ENCODE measurements at places on chromosomes 5 and 9.

DNA sequence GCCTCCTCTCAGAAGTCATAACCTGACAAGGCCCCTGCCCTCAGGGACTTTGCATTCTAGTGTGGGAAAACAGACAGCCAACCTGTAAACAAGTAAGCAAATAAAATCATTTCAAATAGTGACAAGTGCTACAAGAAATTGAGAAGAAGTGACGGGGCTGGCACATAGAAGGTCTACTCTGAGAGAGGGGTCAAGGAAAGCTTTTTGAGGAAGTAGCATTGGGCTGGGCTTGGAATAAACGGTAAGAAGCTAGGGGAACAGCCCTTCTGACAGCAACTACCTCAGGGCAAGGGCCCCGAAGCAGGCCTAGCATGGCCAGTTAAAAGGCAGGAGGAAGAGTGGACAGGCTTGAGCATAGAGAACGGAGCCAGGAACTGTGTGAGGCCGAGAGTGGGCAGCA lies 4.8 kb upstream of the SLC2A8 start:
- DNase-seq = no peak

- DNase-seq = no peak
Measured at GRCh38 chr5:14017904-14018303, 73.4 kb upstream of the DNAH5 start.

DNA sequence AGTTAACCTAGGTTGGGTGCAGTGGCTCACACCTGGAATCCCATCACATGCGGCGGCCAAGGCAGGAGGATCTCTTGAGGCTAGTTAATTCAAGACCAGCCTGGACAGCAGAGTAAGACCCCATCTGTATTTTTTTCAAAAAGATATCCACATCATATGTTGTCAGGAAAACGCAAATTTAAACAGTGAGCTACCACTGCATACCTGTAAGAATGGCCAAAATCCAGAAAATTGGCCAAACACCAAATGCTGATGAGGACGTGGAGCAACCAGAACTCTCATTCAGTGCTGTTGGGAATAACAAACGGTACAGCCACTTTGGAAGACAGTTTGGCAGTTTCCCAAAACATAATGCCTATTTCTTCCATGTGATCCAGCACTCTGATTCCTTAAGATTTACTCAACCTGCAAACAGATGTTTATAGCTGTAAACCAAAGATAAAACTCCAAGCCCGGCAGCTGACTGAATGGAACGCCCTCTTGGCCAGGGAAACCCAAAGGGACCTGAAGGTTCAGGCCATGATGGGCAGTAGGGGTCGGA lies 12.4 kb downstream of the CEL start:
- DNase-seq = no peak

- no peak for DNase-seq
Measured at GRCh38 chr9:135587658-135588057, 26.1 kb downstream of the PAEP start.

DNA sequence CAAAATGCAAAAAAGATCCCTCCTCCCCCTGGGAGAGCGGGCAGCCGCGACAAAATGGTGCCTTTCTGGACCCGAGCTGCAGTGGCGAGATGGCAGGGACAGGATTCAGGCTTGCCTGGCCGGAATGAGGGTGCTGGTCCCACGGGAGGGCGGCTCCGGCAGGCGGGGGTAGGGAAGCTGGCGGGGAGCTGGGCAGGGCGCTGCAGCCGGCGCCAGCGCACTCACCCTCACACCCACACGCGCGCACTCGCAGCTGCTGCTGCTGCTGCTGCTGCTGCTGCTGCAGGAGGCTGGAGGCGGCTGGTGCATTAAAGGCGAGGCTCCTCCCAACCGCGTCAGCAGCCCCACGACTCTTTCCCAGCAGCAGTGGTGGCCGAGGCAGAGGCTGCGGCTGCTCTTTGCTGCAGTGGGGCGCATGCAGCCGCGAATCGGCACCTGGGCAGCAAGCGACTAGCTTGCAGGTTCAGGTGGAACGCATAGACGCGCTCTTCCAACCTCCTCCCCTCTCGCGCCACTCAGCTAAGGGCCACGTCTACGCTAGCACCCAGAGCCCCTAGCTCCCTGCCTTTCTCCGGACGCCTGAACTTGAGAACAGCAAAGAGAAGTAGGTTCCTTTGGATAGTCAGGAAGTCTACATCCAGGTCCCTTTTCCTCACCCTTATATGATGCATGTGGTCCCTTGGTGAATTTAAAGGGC lies at the start of gene PPP2R2B:
PPP2R2B (minus strand) TSS at position 282 of the 697 bp plus-strand sequence.
- DNase-seq = peak; percentile 8

DNA sequence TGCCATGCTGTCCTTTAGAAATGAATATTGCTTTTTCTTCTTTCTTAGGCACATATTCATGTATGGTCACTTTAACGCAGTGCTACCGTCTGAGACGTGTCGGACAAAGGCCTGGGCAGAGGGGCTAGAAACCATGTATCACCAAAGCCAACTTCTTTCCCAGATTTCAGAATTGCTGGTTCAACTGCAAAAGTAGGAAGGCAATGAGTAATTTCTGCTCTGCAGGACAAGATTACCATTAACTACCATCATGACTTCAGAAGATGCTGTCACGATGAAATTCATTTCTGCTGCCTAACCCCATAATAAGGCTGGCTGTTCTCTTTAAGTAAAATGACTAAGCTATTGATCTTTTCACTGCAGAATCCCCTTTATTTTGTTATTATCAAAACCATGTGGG lies 306.7 kb downstream of the PDE4D start:
- DNase-seq = no peak

GRCh38 chr5:159864885-159865691 lies 51.2 kb upstream of the ADRA1B start:
- no peak for DNase-seq

DNA sequence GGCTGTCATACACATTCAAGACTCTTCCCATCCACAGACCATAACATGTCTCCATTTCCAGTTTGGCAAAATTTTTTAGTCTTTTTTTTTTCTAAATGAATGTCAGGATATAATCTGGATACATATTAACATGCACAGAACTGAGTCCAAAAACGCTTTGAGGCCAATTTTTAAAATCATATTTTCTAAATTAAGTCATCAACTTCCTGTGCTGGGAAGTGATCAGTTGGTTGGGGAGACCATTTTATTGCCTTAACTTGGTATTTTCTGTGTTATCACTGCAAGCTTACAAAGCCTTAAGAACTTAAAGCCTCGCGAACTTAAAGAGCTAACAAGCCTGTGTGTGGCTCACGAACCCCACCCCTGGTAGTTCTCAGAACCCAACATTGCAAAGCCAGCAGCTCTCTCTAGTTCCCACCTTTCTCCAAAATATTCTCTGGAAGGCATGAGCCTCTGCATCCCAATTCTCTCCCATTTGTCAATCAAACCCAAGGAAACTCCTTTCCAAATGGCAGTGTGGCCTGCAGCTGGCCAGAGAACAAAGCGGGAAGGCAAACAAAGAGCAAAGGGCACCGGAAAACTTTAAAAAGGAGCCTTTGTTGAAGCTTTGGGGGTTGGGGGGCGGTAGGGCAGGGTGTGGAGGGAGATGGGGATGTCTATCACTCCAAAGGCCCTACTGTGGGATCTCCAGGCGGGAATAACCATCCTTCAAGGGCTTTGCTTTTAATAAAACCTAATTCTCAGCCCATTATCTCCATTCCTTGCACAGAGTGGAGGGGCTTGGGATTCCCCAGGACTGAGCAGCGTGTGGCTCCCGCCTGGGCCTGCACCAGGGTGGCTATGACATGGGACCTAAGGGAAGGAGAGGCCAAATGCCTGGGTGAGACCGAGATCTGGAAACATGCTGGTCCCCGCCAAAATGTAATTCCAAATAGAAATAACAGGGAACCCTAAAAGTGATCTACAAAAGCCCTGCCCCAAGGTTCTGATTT lies 65.0 kb downstream of the ROR2 start:
- DNase-seq = no peak

DNA sequence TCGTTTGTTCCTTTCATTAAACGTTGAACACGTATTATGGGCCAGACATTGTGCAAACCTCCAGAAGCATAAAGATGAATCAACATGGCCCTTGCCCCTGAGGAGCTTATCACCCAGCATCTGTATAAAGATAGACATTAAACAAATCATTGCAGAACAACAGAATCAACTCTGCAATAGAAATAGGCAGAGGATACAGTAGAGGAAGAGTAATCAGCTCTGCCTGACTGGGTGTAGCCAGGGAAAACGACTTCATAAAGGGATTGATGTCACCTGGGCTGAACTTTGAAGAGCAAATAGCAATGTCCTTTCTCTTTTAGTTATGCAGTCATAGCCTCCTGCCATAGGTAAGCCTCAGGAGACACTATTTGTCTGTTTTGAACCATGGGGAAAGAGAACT lies 13.4 kb downstream of the RGS7BP start:
- no peak for DNase-seq

DNA sequence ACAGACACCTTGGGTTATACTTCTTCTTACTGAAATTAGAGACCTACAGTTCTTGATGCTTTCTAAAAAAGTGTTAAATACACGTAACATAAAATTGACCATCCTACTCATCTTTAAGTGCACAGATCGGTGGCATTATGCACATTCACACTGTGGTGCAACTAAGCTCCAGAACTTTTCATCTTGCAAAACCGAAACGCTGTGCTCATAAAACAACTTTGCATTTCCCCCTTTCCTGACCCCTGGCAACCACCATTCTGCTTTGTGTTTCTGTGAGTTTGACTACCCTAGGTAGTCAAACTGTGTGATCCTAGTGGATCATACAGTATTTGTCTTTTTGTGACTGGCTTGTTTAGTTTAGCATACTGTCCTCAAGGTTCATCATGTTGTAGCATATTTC lies 3.9 kb downstream of the MVB12B start:
- no peak for DNase-seq

- DNase-seq = peak; percentile 56
Measured at GRCh38 chr5:78647838-78648358, 674 bp downstream of the LHFPL2 start.

DNA sequence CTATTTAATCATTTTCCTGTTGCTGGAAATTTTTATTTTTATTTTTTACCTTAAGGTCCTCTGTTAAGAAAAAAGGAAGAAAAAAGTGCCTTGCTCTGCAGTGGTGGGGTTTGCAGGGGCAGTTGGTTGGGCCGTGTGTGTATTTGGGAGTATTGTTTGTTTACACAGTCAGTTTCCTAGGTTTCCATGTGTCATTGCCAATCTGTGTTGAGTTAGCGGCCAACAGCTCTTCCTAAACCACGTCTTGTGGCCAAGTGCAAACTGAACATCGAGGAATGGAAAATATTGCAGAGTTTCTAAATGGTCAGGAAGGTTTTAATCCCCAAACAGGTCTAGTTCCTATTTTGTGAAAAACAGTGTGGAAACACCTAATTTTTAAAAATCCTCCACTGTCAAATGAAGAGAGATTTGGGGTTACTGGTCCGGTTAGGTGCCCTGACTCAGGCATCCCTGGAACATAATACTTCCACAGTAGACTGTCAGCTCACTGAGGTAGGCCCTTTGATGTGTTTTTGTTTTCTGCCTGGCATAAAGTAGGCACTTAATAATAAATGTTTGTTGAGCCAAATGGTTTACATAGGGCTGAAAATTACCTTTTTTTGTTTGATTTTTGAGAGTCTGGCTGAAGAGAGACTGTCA lies 37.0 kb downstream of the MAMDC2 start:
- DNase-seq = peak; percentile 66

- no peak for DNase-seq
Measured at GRCh38 chr5:74085186-74085585, 459.2 kb downstream of the ARHGEF28 start.

GRCh38 chr9:85397005-85397404 lies 344.7 kb downstream of the AGTPBP1 start:
- no peak for DNase-seq

GRCh38 chr5:130141659-130142320 lies 237.5 kb downstream of the CHSY3 start:
- DNase-seq = peak; percentile 24

DNA sequence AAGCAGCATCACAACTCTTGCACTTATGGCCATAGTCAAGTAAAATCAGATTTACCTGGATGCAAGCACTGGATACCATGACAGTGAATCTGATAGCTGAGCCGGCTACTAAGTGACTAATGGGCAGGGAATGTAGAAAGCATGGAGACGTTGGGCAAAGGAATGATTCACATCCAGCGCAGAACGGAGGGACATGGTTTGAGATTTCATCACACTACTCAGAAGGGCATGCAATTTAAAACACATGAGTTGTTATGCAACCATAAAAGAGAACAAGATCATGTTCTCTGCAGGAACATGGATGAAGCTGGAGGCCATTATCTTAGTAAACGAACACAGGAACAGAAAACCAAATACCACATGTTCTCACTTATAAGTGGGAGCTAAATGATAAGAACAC lies 169.1 kb upstream of the PIK3R1 start:
- DNase-seq = no peak

DNA sequence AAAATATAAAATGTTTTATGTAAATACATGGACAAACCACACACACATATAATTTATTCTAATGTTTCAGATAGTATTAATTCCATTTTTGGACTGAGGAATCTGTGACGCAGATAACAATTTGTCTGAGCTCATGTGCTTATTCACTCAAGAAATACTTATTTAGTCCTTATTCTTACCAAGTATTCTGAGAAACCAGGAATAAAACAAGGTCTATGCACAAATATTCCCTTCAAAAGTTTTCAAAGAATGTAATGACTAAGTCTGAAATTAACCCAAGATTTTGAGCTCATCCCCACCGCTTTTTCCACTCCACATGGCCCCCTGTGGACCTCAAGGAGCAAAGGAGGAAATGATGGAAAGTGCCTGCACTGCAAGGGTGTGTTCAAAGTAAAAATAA lies 1022.3 kb downstream of the EFNA5 start:
- no peak for DNase-seq

DNA sequence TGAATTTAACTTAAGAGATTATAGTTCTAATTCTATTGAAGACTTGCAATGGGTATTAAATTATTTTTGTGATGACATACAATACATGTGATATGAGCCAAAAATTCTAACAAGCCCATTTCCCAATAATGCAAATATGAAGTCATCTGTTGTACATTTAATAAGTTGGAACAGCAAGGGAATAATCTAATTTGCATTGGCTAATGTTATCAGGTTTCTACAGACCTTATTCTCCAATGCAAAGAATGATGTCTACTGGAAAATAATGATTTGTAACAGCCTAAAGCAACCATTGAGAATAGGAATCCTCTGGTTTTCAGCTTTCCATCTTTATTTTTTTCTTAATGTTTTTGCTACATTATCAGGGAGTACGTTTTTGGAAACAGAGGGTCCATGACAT lies 89.1 kb upstream of the MINAR2 start:
- no peak for DNase-seq

- no peak for DNase-seq
Measured at GRCh38 chr5:59741599-59741998, 151.9 kb downstream of the PDE4D start.

DNA sequence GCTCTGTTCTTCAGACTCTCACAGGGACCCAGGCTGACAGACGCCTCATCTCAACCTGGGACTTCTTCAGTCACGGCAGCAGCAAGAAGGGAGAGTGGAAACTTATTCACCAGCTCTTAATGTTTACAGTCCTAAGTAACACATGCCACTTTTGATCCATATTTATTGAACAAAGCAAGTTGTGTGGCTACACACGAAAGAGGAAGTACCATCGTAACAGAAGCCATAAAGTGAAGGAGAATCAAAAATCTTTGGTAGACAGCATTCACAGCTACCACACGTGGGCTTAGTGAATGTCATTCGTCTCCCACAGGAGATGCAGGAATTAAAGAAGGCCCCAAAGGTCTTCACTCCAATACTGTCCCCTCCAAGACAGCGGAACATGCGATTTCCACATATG lies 582.6 kb downstream of the CETN3 start:
- DNase-seq = no peak

Measured in lung microvascular endothelial cell (primary cell).